ENCODE measurements at places on chromosomes 11 and 22. TPM values are rescaled to one million over a fixed set of nuclear protein-coding genes. Genes with fewer than 3 reads are reported as not detected.

DNA sequence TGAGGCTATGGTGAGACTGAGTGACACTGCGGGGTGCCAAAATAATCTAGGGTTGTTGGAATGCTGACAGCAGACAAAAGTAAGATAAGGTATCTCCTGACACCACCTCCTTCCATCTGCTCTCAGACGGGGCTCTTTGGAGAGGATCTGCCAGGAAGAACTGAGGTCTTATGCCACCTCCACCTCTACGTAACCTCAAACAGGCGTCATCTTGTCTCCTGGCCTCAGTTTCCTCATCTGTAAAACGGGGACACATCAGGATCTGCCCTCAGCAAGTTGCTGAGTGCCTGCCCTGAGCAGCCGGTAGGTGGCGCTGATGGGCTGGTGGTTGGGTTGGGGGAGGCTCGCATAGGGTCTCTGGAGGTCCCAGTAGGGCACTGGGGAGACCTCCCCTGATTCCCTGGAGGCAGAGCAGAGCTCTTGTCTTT lies 1.7 kb upstream of the MYEOV start:
- no peaks in the 10 kb centered on the region for H3K36me3 ChIP-seq
- H3K27me3 ChIP-seq = no peaks in the 10 kb centered on the region
- no peak overlapping the region for H3K4me3 ChIP-seq

Gene SYCE3
- total RNA-seq = not detected

- no peaks in the 10 kb centered on the region for H3K27me3 ChIP-seq
- no peaks in the 10 kb centered on the region for H3K36me3 ChIP-seq
- H3K4me1 ChIP-seq = peaks cover 6% of the 10 kb centered on the region
- no peak overlapping the region for H3K4me3 ChIP-seq
Measured at GRCh38 chr11:128339792-128340191, 247.6 kb downstream of the ETS1 start.

DNA sequence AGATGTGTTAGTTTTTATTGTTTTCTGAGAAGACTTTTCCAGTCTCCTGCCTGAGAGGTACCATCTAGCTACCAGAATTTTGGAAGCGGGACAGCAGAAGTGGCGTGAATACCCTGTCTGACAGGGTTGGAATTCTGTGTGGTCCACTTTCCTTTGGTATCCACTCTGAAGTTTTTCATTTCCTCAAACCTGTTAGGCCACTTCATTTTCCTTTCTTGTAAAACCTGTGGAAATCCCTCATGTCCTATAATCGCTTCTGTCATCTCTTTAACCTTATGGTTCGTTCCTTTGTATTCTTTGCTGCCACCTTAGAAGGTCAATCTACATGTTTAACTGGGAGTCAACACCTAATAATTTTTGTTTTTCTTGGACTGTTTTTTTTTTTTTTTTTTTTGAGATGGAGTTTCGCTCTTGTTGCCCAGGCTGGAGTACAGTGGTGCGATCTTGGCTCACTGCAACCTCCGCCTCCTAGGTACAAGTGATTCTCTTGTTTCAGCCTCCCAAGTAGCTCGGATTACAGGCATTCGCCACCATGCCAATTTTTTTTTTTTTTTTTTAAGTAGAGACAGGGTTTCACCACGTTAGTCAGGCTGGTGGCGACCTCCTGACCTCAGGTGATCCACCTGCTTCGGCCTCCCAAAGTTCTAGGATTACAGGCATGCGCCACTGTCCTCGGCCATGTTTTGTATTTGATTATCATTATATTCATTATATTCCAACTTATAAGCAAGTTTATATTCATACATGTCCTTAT lies 7.1 kb downstream of the SFI1 start:
- DNase-seq = no peak
- no peak overlapping the region for H3K4me3 ChIP-seq
- no peaks in the 10 kb centered on the region for H3K36me3 ChIP-seq
- H3K4me1 ChIP-seq = no peaks in the 10 kb centered on the region
- H3K27me3 ChIP-seq = no peaks in the 10 kb centered on the region

Gene TMEM86A
- total RNA-seq = 7.4 TPM

Gene ZC3H7B
- 68.6 TPM for total RNA-seq

DNA sequence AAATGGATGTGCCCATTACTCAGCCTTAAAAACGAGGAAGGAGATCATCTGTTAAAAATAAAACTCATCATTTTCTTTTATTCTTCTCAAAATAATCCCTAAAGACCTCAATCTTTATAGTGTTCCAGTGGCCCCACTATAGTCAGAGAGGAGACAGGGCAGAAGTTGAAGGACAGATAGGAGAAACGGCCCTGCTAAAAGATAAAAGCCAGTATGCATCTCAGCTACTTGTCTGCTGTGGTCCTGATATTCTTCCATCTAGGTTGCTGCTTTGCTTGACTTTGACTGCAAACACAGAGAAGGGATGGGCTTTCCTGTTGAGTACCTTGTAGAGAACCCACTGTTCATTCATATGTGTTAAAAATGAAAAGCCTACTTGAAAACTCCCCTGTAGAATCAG lies 31.4 kb downstream of the NF2 start:
- H3K36me3 ChIP-seq = peaks cover 6% of the 10 kb centered on the region
- no peaks in the 10 kb centered on the region for H3K27me3 ChIP-seq
- DNase-seq = no peak
- H3K27ac ChIP-seq = no peak overlapping the region
- peaks cover 9% of the 10 kb centered on the region for H3K4me1 ChIP-seq

DNA sequence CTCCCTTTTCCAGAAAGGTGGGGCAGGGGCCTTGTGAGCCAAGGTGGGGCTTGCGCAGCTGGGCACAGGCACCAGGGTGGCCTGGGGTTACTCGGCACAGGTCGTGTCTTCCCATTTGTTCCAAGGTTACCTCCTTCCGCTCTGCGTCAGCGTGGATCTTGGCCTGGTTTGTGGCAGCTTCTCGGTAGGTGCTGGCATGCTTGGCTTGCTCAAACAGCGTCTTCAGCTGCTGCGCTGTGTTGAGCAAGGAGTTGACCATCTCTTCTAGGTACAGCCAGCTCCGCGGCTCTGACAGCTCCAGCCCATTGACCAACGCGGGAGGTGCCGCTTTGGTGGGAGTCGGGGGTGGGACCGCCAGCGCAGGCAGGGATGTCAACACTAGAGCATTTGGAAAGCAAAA lies 20.6 kb downstream of the DEAF1 start:
- no peak overlapping the region for H3K4me3 ChIP-seq
- no peak overlapping the region for H3K27ac ChIP-seq
- H3K27me3 ChIP-seq = no peaks in the 10 kb centered on the region
- DNase-seq = no peak

Gene C11orf86
- total RNA-seq = not detected

Gene BIK
- total RNA-seq = 4.7 TPM

Gene DDI1
- total RNA-seq = not detected

DNA sequence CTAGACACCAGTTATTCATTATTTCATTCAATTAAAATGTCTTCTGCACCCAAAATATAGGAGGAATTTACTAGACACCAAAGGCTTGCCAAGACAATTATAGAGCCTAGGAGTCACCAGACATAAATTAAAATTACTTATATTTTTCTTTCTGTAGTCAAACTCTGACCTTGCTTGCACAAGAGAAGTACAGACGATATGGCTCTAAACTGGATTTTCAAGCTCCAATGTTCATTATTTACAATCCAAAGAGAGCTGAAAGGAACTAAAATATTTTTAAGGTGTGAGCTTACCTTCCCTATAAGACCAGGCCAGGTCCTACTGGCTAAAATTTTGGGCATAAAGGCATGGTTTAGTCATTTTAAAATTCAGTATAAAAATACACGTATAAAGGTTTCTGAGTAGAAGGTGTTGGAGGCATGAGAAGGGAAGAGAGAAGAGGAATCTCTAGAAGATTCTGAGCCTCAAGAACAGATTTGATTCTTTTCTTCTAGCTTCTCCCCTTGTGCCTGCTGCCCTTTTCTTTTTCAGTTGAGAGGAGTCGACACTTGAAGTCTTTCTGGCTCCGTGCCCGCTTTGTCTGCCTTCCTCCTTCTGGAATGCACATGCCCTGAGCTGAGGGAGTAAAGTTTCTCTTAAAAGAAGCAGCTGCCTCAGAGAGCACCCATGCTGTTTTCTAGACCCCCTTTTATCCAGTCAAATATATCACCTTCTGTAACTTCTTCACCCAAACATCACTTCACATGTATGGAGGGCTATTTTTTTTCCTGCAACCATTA lies 13.5 kb downstream of the C11orf97 start:
- no peaks in the 10 kb centered on the region for H3K36me3 ChIP-seq
- peak; percentile 96 for DNase-seq
- no peak overlapping the region for H3K4me3 ChIP-seq
- no peaks in the 10 kb centered on the region for H3K4me1 ChIP-seq

- no peak overlapping the region for H3K27ac ChIP-seq
- no peak for DNase-seq
- H3K36me3 ChIP-seq = no peaks in the 10 kb centered on the region
- no peaks in the 10 kb centered on the region for H3K4me1 ChIP-seq
Measured at GRCh38 chr11:1082728-1083620, 8.3 kb downstream of the MUC2 start.

GRCh38 chr11:128298271-128298670 lies 289.1 kb downstream of the ETS1 start:
- peaks cover 5% of the 10 kb centered on the region for H3K4me1 ChIP-seq
- H3K27me3 ChIP-seq = no peaks in the 10 kb centered on the region
- H3K4me3 ChIP-seq = no peak overlapping the region
- DNase-seq = no peak
- no peaks in the 10 kb centered on the region for H3K36me3 ChIP-seq

GRCh38 chr11:77167111-77167626 lies 39.1 kb downstream of the MYO7A start:
- no peak for DNase-seq
- H3K36me3 ChIP-seq = peaks cover 3% of the 10 kb centered on the region
- H3K27me3 ChIP-seq = no peaks in the 10 kb centered on the region
- H3K27ac ChIP-seq = no peak overlapping the region

- DNase-seq = peak; percentile 48
- no peak overlapping the region for H3K27ac ChIP-seq
- H3K4me3 ChIP-seq = no peak overlapping the region
- H3K4me1 ChIP-seq = no peaks in the 10 kb centered on the region
- no peaks in the 10 kb centered on the region for H3K36me3 ChIP-seq
- H3K27me3 ChIP-seq = no peaks in the 10 kb centered on the region
Measured at GRCh38 chr11:93652161-93652597, 9.3 kb upstream of the CEP295 start.

DNA sequence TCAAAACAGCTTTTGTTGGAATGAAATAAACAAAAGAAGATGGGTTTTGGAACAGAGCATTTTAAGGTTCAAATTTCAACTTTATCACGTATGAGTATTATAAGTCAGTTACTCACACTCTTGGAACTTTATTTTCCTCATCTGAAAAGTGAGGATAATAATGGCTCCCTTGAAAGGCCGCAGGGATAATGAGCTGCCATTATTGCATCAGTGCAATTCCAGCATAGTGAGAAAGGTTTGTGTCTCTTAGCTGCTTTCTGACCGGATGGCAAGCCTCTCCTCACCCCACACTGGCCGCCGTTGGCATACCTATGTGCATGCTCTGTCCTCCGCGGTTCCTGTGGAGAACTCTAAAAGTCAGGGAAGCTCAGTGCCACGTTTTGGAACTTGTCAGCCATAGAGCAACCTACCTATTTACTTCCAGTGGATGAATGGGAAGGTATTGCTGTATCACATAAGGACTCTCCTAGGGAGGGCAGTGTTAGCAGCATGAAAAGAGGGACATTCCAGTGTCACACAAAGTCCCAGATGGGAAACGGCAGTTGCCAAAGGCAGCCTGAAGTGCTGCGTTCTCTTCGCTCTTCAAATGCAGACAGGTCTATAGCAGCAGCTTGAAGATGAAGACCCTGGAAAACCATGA lies 368.9 kb downstream of the NTM start:
- H3K4me1 ChIP-seq = no peaks in the 10 kb centered on the region
- no peak for DNase-seq
- H3K27me3 ChIP-seq = no peaks in the 10 kb centered on the region
- no peak overlapping the region for H3K27ac ChIP-seq

DNA sequence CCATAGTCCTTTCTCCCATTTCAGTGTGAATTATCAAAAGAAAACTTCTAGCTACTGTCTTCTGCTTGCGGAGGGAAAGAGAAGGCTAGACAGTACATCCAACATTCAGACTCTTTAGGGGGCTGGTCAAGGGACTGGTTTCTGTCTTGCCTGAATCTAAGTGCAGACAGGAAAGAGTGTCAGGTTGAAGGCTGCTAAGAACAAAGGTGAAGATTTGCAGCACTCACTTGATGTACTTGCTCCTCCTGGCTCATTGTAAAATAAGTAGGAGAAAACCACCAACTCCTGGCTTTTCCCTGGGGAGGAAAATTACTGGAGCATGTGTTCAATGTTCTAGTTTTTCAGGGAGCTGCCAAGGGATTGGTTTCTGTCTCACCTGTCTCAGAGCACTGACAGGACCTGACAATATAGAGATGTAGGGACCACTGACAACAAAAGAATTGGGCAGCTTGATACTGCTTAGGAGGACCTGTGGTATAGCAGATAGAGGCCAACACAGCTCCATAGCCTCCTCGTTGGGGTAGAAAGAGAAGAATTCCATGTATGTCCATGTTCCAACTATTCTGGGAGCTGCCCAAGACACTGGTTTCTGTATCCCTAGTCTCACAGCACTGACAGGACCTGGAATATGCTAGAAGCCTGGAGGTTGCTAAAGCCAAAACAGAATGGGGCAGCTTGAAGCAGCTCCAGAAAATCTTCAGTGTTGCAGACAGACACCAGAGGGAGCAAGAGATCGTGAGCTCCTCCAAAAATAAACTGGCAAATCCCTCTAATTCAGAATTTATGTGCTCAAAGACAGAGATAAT lies 39.7 kb upstream of the MMP12 start:
- DNase-seq = no peak
- no peaks in the 10 kb centered on the region for H3K4me1 ChIP-seq
- no peaks in the 10 kb centered on the region for H3K36me3 ChIP-seq
- H3K27ac ChIP-seq = no peak overlapping the region
- H3K27me3 ChIP-seq = no peaks in the 10 kb centered on the region
- no peak overlapping the region for H3K4me3 ChIP-seq
